ENCODE measurements at places on chromosomes 1 and 21. TPM values are rescaled to one million over a fixed set of nuclear protein-coding genes. Genes with fewer than 3 reads are reported as not detected.

The FBLIM1 gene
- total RNA-seq = 96.7 TPM

The C1orf185 gene
- total RNA-seq = not detected

The KCNA2 gene
- total RNA-seq = under 0.01 TPM

The LCE1D gene
- total RNA-seq = not detected

The ZYG11A gene
- total RNA-seq = 0.07 TPM

The PRDM16 gene
- 0.21 TPM for total RNA-seq

The HTR6 gene
- not detected for total RNA-seq

The GPR52 gene
- total RNA-seq = 0.34 TPM

The ATP1A4 gene
- not detected for total RNA-seq

The LDLRAD1 gene
- total RNA-seq = under 0.01 TPM

The MROH9 gene
- total RNA-seq = not detected

The LORICRIN gene
- not detected for total RNA-seq

The UBXN10 gene
- total RNA-seq = 0.21 TPM

The CYP4B1 gene
- total RNA-seq = 9.0 TPM

The DAP3 gene
- total RNA-seq = 79.3 TPM

The MYOM3 gene
- total RNA-seq = 0.85 TPM

The RAB3B gene
- total RNA-seq = 1.3 TPM
